Fibroblast of skin of right quadriceps (primary cell): ENCODE measurements at places on chromosomes 6 and 20.

DNA sequence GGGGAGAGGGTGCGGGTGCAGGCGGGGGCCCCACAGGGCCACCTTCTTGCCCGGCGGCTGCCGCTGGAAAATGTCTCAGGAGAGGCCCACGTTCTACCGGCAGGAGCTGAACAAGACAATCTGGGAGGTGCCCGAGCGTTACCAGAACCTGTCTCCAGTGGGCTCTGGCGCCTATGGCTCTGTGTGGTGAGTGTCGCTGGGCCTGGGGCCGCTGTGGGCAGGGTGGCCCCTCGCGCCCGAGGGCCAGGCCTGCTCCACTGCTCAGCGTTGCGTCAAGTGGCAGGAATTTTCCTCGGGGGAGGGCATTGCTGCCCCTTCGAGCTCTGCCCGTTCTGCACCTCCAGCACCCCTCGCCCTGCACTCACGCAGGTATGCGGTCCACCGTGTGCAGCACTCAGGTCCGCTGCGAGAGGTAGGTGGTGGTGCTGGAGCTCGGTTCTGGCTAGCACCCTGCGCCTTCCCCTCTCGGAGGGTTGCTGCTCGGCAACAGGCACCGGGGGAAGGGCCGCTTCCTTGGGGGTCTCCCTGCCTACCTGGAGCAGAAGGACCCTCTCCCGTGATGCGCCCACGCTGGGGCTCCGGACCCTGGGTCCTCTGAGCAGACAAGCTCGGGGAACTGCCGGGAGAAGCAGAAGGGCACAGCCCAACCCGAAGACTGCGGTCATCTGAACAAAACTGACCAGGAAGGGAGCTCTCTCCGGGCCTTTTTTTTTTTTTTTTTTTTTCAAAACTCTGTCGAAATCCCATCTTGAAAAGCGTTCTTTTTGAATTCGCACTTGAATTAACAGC, 674 bp downstream of the MAPK14 start:
- peak; percentile 11 for DNase-seq

DNA sequence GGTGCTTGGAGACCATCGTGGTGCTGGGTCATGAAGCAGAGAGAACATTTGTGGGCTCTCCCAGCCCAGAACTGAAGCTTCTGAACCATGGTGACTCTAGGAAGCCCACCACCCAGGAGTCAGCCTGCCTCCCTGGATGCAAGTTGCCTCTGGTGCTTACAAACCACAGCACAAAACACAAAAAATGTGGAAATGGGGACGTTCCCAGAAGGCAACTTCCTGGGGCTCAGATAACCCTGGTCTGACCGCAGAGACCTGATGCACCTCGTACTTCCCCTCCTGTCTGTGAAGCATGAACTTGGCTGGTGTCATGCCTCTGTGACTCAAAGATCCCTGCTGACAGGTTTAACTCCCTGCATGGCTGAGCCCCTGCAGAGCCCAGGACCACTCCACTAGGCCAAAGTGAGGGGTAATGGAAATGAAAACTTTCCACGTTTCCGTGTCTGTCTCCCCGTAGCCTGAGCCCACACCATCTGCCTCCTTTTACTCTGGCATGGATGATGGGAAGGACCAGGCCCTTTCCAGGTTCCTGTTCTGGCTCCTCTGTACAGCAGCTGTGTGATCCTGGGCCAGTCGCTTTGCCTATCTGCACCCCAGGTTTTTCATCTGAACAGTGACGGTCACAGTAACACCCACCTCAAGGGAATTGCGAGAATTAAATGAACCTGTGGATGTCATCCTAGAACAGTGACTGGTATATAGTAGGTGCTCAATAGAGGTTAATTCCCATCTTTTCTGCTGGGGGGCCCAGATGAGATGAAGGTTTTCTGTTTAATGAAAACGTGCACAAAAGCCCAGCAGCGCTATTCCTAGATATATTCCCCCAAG, 57.7 kb downstream of the PPP1R16B start:
- no peak for DNase-seq

GRCh38 chr6:144176043-144176442, 25.7 kb downstream of the STX11 start:
- no peak for DNase-seq

DNA sequence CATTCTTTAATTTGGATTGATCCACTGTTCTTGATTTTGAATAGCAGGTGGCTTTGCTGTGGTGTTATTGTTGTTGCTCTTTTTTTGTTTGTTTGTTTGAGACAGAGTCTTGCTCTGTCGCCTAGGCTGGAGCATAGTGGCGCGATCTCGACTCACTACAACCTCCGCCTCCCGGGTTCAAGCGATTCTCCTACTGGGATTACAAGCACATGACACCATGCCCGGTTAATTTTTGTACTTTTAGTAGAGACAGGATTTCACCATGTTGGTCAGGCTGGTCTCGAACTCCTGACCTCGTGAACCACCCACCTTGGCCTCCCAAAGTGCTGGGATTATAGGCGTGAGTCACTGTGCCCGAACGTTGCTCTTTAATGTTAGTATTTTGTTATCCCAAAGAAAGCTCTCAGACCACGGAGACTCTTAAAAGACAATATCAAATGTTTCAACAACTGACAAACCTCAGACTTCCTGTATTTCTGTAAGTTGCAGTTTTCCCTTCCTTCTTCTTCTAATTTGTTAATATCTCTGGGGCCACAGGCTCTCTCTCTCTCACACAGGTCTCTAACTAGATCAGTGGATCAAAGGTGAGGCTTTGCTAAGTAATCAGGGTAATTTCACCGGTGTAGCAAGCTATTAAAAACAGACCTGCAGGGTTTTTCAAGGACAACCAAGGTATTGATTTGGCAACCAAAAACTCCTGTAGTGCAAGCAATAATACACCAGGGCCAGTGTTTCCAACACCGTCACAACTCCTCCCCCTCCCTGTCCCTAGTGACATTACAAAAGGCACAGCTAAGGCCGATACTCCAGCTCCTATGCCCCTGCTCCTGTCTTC, 48.8 kb upstream of the ZNF217 start:
- DNase-seq: peak; percentile 59

- no peak for DNase-seq
Measured at GRCh38 chr6:126477678-126478077, 137.8 kb downstream of the CENPW start.
